Endothelial cell of umbilical vein (primary cell): ENCODE measurements at places on chromosomes 3 and 15. TPM values are rescaled to one million over a fixed set of nuclear protein-coding genes. Genes with fewer than 3 reads are reported as not detected.

DNA sequence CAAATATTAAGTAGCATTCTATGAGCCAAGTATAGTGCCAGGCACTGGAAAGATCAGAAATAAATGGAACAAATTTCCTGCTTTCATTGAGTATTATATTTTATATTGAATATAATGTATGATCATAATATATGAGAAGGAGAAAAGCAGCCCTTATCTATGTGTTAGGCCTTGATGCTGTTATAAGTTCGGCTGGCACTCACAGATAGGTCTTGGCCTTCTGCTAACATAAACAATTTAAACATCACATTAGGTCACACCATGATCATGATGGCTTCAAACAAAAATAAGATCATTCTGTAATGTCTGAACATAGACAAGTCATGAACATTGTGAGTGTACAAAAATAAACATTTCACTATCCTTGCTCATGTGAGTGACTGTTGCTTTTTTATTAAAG, 584.0 kb upstream of the ZNF385D start:
- no peak overlapping the region for H3K4me3 ChIP-seq
- no peak for DNase-seq

DNA sequence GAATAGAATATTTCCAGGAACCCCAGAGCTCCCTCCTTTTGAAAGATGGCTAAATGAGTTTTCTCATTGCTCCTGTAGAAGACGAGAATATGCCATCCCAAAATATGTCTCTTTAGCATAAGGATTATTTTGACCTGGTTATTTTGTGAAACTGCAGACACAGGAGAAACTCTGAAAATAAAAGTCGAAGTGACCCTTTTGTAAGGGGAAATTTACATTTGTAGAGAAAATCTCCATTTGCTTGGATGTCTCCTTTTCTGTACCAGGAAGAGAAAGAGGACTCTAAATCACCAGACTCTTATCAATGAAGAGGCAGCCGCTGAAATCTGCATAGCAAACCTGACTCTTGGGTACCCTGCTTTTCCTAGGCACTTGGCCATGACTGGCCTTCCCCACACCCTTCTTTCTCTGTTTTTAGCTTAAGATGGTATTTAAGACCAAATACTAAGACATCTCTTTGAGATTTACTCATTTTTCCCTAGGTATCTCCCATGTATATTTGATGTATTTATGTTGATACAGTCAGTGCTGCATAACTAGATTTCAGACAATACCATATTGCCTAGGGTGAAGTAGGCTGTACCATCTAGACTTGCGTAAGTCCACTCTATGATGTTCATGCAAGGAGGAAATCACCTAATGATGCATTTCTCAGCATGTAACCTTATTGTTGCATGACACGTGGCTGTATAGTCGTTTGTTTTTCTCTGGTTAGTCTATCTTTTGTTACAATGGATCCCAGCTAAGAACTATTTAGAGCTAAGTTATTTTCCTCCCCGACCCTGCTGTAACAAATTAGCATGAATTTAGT, 98.2 kb upstream of the UBE3A start:
- no peaks in the 10 kb centered on the region for H3K27me3 ChIP-seq
- no peaks in the 10 kb centered on the region for H3K4me1 ChIP-seq
- H3K27ac ChIP-seq: no peak overlapping the region
- no peaks in the 10 kb centered on the region for H3K36me3 ChIP-seq

- no peaks in the 10 kb centered on the region for H3K4me1 ChIP-seq
- no peak overlapping the region for H3K27ac ChIP-seq
- H3K36me3 ChIP-seq: no peaks in the 10 kb centered on the region
- DNase-seq: no peak
- no peaks in the 10 kb centered on the region for H3K27me3 ChIP-seq
Measured at GRCh38 chr15:90576711-90577389, 47.1 kb downstream of the CRTC3 start.

DNA sequence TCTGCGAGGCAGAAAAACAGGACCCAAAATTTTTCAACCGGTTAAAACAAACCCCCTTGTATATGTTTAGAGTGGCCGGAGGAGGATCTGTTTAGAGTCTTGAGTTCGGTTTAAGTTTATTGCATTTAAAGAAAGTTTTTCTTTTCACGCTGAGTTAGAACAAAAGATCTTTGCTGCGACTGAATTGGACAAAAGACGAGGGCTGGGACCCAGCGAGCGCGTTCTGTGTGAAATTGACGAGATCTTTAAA, 9.8 kb downstream of the NR2F2 start:
- H3K4me3 ChIP-seq: peak overlapping the region; percentile 92
- H3K4me1 ChIP-seq: peaks cover 35% of the 10 kb centered on the region
- H3K36me3 ChIP-seq: peaks cover 21% of the 10 kb centered on the region

DNA sequence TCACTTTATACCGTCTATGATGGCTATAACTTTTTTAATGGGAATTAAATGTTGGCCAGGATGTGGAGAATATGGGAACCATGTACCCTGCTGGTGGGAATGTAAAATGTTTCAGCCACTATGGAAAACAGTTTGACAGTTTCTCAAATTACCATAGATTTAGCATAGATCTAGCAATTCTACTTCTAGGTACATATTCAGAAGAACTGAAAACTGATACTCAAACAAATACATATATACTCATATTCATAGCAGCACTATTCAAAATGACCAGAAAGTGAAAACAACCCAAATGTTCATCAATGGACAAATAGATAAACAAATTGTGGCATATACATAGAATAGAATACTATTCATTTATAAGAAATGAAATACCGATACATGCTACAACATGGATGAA, 539.4 kb downstream of the IGSF11 start:
- no peak for DNase-seq
- no peak overlapping the region for H3K27ac ChIP-seq
- no peaks in the 10 kb centered on the region for H3K27me3 ChIP-seq
- H3K4me1 ChIP-seq: no peaks in the 10 kb centered on the region

The CCDC33 gene
- not detected in 2 replicates for total RNA-seq

The MYO5A gene
- 87.9 and 91.9 TPM in 2 replicates for total RNA-seq

The APOD gene
- 1.8 and 2.9 TPM in 2 replicates for total RNA-seq

The ECE2 gene
- total RNA-seq: not detected in 2 replicates

The GTF2E1 gene
- total RNA-seq: 25.5 and 27.7 TPM in 2 replicates

The FES gene
- total RNA-seq: 51.0 and 58.1 TPM in 2 replicates
